Fibroblast of lung (primary cell): ENCODE measurements at places on chromosomes 2 and 18. TPM values are rescaled to one million over a fixed set of nuclear protein-coding genes. Genes with fewer than 3 reads are reported as not detected.

Gene DNMT3A
- total RNA-seq, result 16.9 and 19.7 TPM in 2 replicates

Gene AFG3L2
- 38.5 and 41.0 TPM in 2 replicates for total RNA-seq

Gene IL1R2
- 0.17 and 1.0 TPM in 2 replicates for total RNA-seq

Gene CPO
- total RNA-seq, result under 0.01 TPM in 1 of 2 replicates, not detected in the other

Gene SLC14A1
- 2.3 and 31.0 TPM in 2 replicates for total RNA-seq

Gene MAPRE3
- total RNA-seq, result 2.8 and 7.9 TPM in 2 replicates

- DNase-seq, result no peak
Observed at GRCh38 chr2:239476757-239477585, 76.2 kb upstream of the HDAC4 start.

GRCh38 chr2:8154936-8155335 is 526.9 kb upstream of the ID2 start:
- DNase-seq, result peak; percentile 74

- DNase-seq, result no peak
Observed at GRCh38 chr18:25604894-25605597, 253.1 kb upstream of the ZNF521 start.

- no peak for DNase-seq
Observed at GRCh38 chr18:79328887-79329286, 66.8 kb upstream of the NFATC1 start.

DNA sequence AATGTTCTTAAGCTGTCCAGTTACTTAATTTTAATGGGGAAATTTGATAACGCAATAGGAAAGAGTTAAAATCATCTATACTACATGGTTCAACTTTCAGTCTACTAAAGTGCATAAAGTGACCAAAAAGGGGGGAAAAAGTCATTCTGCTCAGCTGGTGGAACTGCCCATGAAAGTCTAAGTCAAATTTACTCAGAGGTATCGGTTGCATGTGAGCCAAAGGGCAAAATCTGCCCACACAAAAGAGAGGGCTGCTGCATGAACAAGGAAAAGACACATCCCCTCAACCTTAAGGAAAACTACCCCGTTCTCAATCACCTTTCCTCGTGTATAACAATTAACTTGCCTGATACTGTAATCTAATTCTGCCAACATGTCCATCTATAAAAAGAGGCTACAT is 126.1 kb downstream of the TCF4 start:
- no peak for DNase-seq

GRCh38 chr18:79940126-79940813 is 11.2 kb downstream of the SLC66A2 start:
- no peak for DNase-seq

DNA sequence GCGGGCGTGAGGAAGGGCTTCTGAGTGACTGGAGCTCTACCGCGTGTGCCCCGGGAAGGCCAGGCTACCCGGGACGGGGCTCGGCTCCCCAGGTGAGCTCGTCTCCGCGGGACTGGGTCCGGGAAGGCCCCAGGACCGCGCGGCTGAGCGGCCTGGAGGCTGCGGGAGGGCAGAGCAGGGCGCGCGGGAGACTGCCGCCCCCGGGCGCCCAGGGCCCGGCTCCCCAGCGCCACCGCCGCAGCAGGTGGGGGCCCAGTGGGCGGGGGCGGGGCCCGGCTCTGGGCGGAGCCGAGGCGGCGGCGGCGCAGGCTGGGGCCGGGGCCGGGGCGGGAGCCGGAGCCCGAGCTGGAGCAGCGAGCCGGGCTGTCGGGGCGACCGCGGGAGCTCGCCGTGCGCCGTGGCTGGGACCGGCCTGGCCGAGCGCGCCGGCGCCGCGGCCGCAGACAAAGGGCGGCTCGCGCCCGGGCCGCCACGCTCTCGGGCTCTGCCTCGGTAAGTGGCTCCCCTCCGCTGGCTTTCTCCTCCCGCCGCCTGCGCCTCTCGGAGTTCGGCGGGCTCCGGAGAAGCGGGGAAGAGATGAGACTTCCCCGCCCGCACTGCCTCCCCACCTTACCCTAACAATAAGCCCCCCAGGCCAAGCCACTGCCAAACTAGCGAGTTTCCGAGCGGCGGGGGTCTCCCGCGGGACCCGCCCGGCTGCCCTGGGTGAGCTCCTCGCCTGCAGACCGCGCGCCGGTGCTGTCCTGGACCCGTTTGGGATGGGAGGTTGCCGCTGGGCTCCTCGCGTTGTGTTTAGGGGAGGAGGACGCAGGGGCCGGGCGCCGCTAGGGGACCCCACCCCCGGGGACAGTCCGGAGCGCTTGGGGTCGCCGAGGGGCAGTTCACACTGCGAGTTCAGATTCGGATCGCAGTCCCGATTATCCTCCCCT is at the start of gene MAPK4:
TSS of gene MAPK4 (plus strand) at position 336 of the 929 bp plus-strand sequence. CDS start 103,872 bp downstream, outside the sequence.
- DNase-seq, result peak; percentile 30

DNA sequence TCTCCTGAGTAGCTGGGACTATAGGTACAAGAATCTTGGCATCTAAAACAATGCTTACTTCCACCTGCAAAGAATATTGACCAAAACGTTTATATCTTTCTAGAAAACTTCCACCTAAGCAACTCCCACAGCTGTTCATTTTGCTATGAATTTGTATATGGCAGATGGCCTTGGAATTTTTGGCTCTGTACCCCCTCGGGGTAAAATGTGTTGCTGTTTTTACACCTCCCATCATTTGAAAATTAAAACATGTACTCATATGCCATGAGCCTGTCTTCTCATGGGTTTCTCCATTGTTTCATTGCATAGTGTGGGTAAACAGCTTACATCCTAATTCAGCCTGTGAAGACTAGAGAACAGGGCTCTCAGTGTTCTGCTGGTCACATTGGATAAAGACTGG is 853.6 kb upstream of the SOX11 start:
- no peak for DNase-seq

GRCh38 chr2:103525756-103526155 is 763.9 kb downstream of the TMEM182 start:
- no peak for DNase-seq

- no peak for DNase-seq
Observed at GRCh38 chr2:216932863-216933548, 73.1 kb upstream of the TNP1 start.

DNA sequence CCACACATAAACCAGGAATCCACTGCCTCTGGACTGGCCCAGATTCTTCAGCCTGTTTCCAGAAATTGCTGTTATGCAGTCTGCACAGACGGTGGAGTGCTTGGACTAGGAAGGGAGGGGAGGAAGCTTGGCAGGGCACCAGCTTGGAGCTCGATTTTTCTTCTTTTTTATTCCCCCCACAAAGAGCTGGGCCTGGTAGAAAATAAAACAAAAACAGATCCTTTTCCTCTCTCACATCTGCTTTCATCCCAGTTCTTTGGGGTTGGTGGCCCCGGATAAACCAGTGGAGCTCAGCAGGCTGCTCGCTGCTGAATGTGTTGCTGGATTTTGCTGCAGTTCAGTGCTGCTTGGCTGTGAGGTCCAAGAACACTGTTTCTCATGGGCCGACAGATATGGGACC is 16.0 kb downstream of the LRRTM1 start:
- no peak for DNase-seq

- DNase-seq, result no peak
Observed at GRCh38 chr18:38256366-38256765, 690.8 kb upstream of the CELF4 start.

DNA sequence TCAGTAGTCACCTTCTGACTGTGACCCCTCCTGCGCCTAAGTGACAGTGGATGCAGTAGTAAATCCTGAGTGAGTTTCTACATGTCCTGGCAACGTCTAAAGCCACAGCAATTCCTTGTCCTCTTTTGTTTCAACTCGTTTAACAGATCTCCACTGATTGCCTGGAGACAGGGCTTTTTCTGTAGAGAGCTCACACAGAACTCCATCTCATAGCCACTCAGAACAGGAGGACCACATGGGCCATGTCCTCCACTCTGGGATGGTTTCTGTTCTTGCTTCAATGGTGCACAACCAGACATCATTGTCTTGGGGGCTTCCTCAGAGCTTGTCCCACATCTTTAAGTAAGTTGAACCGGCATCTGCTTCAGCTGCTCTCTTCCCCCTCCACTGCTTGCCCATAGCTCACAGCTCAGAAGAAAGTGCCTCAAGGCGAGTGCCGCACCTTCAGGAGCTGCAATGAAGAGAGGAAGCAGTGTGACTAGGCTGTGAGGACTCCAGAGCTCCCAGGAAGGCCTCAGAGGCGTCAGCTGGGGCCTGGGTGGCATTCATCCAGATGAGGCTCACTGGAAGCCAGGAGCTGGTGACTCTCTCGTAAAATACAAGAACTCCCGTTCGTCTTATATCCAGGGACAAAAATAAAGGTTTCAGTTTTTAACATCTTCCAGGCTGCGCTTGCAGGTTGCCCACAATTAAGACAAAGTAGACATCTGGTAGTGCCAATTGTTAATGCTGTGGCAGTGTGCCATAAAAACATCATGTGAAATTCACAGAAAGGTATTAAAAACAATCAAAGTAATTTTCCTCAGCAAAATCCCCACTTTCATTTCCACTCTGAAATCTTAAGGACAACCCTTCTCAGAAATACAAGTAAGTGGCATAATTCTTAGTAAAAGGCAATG is 37.3 kb downstream of the ST3GAL5 start:
- DNase-seq, result no peak

GRCh38 chr2:3034396-3034795 is 343.2 kb downstream of the EIPR1 start:
- DNase-seq, result no peak

DNA sequence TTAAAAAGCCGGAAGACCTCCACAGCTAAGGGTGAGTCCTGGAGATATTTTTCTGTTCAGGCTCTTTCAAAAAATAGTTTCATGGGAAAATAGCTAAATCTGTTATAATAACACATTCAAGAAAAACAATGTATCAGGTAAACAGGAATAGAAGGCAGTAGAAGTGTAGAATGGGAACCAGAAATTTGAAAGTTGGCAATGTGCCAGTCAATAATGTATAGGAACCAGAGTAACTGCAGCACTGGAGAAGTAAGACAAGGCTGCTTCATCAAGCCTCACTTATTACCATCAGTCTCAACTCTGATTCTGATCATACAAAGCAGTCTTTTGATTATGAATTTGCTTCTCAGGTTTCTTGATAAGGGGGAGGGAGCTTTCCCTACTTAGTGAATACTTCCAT is 81.4 kb upstream of the VRK2 start:
- no peak for DNase-seq
